ENCODE measurements at places on chromosomes 11 and 22.

DNA sequence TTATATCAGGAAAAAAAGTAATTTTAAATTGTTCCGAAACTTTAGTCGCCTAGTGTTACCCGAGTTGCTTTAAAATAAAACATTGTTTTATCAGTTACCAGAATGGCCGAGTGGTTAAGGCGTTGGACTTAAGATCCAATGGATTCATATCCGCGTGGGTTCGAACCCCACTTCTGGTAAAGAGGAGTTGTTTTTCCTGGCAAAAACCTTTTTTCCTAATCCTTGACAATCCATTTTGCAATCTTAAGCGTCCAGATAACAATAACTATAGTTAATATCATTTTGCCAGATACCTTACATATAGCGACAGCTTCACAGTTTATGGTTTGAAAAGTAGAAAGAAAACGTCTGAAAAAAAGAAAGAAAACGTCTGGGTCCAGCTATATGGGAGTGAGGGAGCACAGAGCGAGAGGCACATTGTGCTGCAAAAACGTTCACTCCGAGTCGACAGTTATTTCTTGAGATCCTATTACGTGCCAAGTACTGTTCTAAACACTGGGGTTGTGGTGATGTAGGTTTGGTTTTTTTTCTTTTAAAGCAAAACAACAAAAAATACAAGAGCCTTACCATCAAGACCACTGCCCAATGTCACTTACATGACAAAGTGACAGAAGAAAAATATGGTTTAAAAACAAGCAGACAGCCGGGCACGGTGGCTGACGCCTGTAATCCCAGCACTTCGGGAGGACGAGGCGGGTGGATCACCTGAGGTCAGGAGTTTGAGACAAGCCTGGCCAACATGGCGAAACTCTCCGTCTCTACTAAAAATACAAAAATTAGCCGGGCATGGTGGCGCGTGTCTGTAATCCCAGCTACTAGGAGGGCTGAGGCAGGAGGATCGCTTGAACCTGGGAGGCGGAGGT lies 40.6 kb downstream of the OR4D9 start:
- DNase-seq: peak; percentile 8

- DNase-seq: no peak
Measured at GRCh38 chr11:85843929-85844328, 11.3 kb upstream of the CCDC83 start.

GRCh38 chr11:11524436-11525061 lies 97.3 kb downstream of the GALNT18 start:
- no peak for DNase-seq

DNA sequence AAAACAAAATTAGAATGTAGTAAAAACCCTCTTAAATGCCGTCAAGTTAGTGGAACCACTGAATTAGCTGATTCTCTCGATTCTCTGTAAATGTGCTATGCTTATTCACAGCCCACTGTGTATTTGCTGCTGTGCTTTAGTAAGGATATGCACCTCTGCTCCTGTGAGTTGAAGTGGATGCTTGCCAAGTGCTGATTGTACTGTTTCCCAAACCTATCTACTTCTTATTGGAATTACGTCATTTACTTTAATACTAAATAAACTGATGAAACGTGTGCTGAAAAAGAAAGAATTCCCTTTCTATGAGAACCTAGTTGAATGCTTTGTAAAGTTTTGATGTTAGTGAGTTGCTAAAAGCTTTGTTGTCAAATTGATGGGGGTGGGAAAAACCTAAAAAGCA lies 158.4 kb downstream of the LRRC4C start:
- no peak for DNase-seq

DNA sequence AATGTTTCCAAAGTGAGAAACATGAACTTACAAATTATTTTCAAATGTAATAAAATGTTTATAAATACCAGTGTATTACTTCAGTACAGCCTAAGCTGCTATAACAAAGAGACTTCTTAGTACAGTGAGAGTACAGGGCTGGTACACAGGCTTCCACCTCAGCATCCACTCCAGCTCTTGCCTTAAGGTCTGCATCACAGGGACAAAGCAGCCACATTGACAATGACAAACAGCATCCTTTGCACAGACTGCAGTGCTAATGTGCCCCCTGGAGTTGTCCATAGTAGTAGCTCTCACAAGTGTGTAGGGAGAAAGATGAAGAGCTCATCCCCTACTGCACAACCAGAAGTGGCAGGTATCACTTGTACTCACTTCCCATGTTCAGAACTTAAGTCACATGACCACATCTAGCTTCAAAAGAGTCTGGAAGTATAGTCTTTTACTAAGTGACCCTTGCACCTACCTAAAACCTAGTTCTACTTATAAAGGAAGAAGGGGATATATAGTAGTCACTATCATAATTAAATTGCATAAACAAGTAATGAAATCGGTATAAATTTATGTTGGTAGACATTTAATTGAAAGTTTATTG lies 10.7 kb upstream of the LIPT2 start:
- no peak for DNase-seq

- no peak for DNase-seq
Measured at GRCh38 chr11:110631551-110631950, 80.7 kb downstream of the ARHGAP20 start.

- no peak for DNase-seq
Measured at GRCh38 chr11:131191606-131192005, 178.8 kb upstream of the NTM start.

DNA sequence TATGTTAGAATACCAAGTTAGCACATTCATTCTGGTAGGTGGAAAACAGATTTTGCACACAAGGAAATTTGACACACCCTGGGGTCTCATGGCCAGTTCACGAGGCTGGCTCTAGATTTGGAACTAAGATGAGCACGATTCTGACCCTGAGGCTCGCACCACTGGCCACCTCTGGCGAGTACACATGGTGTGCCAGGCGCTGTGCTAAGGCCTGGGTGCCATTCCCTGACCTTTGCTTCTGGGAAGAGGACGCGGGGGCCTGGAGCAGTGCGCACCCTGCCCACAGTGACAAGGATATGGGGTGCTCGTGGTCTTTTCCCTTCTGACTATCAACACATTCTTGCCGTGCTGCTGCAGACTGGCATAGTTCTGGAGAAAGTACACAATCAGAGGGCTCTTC lies 29.5 kb upstream of the DMC1 start:
- DNase-seq: no peak

DNA sequence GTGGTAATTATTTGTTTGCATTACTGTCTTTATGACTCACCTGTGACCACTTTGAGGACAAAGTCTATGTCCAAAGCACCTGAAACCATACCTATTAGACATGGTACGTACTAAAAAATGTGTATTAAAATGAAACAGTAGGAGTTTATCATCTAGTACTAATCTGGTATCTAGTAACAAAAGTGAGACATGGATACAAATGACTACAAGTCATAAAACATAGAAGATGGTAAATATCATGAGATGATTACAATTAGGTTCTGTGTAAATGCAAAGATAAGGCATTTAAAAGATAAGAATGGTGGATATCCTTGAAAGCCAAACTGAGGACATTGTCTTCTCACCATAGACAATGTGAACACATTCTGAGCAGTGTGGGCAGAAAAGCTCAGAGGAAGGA lies 113.5 kb upstream of the GUCY1A2 start:
- DNase-seq: no peak

GRCh38 chr11:57180081-57180561 lies 1.6 kb upstream of the LRRC55 start:
- no peak for DNase-seq

- no peak for DNase-seq
Measured at GRCh38 chr11:116356451-116356850, 416.3 kb downstream of the BUD13 start.

DNA sequence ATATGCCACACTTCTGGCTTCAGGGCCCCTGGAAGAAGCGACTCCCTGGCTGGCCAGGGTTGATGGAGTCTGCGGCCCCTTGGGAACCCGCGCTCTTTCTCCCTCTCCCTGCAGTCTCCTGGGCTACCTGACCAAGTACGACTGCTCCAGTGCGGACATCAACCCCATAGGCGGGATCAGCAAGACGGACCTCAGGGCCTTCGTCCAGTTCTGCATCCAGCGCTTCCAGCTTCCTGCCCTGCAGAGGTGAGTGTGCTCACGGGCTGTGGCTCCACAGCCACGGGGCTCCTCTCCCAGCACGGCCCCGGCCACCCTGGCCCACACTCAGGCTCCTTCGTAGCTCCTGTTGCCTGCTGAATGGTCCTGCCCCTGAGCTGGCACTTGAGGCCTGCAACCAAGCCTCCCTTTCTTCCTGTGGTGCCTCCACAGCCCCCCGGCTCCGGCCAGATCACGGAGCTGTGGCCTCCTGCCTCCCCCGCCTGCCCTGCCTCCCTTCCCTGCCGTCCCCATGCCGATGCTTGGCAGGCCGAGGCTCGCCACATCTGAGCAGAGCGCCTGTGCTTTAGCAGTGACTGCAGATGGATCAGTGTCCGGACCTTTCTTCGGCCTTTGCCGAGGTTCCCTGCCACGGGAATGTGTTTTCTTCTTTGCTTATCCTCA lies 36.2 kb upstream of the KRTAP5-7 start:
- no peak for DNase-seq

- DNase-seq: no peak
Measured at GRCh38 chr22:30158744-30159500, 78.7 kb downstream of the HORMAD2 start.

- DNase-seq: no peak
Measured at GRCh38 chr11:27075192-27075591, 34.6 kb downstream of the BBOX1 start.

GRCh38 chr22:19291218-19291579 lies 320 bp downstream of the CLTCL1 start:
- DNase-seq: no peak

- no peak for DNase-seq
Measured at GRCh38 chr11:112614605-112615004, 346.6 kb upstream of the NCAM1 start.

DNA sequence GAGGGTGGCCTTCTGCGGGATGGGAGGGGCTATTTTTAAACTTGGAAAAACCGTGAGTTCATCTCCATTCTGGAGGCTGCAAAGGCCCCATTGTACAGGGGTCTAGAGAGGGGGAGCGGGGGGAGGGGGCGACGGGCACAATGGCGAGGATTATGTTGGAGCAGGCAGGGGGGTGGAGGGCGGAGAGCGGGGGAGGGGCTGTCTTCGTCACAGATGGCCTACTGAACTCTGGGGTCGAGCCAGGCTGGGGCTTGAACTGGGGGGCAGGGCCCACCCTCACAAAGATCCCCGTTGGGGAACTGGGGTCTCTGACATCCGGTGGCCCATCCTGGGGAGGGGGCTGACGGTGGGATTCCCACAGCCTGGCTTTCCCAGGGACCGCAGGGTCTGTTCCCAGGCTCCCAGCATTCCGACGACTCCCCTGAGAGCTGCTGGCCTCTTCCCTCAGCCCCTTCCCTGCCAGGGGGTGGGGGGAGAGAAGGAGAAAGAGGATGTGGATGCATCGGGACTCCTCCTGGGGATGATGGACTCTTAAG lies 3.4 kb upstream of the MCAM start:
- peak; percentile 70 for DNase-seq

GRCh38 chr11:3197044-3197695 lies 21.4 kb downstream of the MRGPRG start:
- no peak for DNase-seq

DNA sequence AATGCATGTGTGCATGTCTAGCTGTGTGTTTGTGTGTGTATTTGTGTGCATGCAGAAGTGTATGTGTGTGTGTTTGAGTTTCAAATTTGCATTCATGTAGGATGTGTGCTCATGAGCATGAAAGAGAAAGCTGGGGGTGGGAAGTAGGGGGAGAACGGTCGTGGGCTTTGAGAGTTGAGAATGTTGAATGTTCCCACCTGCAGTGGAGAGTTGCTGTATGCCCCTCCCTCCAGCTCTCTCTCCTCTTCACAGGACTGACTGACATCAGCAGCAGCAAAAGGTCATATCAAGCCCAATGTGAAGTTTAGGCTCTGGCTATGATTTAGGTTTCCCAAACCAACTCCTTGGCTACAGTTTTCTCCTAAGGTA lies 63.8 kb upstream of the RRAS2 start:
- no peak for DNase-seq

DNA sequence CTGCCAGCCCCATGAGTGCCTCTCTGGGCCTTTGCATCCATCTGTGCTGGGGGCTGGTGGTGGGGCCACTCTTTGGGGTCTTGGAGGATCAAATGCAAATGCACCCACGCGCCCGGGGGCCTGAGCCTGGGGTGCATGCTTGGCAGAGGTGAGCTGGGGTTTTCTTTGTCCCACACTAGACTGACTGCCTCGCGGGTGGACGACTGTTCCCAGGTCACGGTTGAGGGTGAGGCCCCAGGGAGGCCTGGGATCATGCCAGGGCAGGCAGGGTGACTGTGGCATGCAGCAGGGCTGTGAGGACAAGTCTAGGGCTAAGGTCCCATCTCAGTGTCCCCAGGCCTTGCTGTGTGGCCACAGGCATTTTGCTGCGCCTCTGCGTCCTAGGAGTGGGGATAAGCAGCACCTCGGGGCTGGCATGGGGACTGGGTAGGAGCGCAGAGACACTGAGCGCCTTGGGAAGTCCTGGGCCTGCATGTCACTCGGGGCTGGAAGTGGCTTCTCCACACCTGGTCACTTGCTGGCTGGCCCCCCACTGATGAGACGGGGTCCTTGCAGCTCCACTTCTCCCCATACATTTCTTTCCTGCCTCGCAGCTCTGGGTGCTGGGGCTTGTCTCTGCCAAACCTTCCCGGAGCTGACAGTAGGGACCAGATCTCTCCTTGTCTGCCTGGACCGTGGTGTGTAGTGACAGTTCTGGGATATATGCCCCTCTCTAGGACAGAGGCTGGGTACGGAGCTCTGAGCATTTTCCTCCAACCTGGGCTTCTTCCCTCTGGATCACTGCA lies 133.1 kb downstream of the CTTN start:
- no peak for DNase-seq

DNA sequence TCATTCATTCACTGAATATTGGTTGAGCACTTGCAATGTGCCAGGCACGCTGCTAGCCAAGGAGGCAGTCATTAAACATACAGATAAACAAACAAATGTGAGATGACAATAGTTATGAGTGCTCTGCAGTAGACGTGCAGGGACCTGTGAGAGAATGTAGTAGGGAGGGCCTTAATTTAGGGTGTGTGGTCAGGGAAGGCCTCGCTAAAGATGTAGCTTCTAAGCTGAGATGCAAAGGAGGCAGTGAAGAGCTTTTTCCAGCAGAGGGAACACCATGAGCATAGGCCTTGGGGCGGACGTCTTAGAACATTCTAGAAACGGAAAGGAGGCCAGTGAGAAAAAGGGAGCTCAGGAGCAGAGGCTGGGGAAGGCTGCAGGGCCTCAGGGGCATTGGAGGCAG lies 789 bp upstream of the NCF4 start:
- DNase-seq: no peak
